ENCODE measurements at places on chromosomes 7 and 10.

DNA sequence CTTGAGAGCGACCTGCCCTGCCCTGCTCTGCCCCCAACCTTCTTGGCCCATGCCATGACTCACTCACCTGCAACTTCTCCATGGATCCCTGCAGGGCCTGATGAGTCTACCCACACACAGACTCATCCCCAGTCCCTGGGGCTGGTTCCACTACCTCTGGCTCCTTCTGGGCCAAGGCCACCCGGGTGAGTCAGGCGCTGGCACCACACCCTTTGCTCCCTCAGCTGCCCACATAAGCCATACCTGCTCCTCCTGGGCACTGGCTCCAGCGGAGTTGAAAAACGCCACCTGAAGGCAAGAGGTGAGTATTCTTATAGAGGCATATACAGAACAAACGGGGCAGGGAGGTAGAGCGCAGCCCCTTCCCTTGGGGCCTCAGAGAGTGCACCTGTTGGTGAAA, 16.2 kb upstream of the MTPAP start:
- DNase-seq = no peak

- no peak for DNase-seq
These were observed 185.8 kb downstream of the SORCS1 start for GRCh38 chr10:106978756-106979155.

DNA sequence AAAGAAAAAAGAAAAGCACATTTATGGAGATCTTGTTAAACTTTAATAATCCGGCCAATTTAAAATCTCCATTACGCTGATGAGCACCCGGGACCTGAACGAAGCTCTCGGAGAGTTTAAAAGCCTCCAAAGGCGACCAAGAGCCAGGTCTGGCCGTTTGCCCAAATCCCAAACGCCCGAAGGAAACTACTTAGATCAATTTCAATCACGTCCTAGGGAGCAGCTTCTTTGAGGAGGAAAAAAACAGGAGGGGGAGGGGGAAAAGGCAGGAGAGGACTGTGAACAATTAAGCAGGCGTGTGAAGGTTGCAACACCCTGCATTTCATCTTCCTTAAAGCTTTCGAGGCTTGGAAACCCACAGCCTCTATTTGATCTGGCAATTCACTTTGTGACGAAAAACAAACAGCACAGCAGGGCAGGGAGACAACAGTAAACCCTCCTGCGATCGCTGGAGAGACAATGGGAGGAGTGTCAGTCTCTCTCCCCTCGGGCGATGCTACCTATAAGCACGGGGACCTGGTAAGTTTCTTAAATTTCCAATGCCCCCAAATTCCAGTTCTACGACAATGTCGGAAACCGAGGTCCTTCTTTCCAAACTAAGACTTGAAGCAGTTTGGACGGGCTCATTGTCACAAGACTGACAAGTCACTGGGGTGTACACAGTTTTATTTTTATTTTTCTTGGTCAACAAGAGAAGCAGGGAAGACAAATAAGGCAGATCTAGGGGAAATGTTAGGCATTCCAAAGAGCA, 1.2 kb downstream of the KLF6 start:
- peak; percentile 76 for DNase-seq

DNA sequence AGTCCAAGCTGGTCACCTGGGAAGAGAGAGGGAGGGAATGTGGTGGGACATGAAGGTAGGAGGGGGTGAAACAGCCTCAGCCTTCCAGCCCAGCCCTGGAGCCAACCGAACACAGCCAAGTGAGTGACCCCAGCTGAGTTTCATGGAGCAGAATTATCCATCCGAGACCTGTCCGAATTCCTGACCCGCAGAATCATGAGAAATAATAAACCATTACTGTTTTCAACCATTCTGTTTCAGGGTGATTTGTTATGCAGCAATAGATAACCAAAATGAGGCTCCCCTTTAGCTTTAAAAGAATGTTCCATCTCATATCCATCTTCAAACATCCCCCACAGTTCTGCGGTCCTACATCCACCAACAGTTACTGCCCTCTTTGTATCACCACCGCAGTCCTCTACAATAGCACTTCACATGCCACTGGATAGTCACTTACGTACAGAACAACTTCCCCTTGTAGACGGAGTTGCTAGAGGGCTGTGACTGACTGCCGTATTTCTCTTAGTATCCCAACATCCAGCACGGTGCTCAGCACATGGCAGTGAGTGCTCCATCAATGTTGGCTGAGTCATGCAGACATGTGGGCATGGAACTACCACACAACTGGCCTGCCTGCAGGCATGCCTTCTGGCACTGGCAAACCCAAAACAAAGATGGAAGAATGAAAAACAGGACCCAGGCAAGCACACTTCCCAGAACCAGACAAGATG, 18.5 kb downstream of the KIAA1549 start:
- DNase-seq = peak; percentile 63

DNA sequence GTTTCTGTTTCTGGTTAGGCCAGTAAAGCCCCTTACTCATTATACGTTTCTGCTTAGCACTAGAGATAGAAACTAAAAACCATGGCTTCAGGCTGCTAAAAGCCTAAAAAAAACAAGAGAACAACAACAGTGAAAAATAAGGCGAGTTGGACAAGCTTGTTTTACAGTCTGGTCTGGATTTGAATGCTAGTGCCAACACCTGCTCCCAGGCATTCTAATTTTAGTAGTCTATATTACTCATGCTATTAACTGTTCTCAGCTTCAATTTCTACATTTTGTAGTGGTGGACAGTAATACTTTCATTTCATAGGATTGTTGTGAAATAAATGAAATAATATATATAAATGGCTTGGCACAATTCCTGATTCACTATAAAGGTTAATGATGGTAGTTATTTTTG, 108.5 kb downstream of the HBP1 start:
- no peak for DNase-seq

DNA sequence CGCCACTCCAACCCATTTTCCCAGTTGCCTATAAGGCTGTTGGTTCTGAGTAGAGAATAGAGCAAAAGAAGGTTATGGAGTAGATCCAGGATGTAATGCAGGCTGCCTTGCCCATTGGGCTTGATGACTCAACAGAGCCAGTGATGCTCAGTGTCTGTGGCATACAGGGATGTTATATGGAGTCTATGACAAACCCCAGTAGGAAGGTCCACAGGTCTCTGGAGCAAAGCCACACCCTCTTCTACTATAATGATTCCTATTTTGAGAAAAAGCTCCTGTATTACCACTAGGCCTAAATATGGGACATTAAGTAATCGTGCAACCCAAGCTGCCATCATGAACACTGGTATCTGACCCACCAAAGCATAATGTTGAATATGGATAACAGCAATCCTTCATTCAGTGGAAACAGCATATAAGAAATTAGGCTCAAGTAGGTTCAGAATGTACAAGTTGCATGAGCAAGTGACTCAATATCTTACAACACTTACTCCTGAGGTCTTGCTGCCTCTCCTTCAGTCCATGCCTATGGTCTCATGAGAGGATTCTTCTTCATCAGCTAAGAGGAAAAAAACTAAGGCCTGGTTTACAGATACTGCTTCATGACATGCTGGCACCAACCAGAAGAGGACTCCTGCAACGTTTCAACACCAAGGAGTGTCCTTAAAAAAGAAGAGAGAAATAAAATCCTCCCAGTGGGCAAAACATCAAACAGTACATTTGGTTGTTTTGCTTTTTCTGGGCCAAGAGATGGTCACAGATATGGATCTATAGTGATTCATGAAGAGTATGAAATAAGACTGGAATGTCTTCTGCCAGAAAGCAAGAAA, 14.8 kb upstream of the FHIP2A start:
- no peak for DNase-seq

DNA sequence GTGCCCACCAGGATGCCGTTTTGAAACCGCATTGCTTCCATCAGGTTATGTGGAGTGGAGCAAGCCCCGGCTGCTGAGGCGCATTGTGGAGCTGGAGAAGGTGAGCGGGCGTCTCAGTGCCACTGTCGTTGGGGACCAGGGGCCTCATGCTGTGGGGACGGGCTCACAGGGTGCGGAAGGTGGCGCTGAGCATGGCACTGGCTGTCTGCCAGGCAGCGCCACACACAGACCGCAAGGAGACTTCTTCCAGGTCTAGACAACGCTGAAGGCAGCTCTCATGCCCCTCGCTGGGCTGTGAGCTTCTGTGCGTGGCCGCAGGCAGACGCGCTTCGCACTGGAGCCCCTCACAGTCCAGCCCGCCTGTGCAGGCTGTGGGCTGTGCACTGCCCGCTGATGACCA, 29.0 kb downstream of the IQCE start:
- DNase-seq = no peak

DNA sequence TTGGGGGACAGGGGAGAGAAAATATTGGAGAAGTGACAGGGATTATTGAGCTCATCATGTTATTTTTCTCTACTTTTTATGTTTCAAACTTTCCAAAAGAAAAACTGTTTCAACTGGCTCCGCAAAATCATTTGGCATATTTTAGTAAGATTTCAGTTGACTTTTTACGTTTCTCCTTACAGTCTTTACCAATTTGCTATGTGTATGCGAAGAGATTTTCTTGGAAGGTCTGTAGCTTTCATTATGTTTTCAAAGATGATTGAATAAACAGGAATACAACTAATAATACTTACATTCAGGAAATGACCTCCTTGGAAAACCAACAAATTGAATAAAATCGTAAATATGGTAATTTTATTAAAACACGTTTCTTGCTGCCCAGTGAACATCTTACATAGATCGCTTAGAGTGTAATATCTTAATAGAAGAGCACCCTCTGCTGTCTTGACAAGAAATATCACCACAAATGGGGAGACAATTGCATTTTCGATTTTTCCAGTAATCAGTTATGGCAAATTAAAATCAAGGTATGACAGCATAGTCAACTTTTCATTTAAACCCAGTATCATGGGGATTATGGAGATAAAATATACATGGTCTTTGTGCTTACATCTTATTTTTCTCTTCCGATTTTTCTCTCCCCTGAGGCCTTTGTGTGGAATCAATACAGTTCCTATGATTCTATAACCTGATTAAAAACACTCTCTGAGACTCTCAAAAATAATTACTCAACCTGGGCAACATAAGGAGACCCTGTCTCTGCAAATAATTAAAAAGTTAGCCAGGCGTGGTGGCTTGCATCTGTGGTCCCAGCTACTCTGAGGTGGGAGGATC, 43.1 kb downstream of the MBL2 start:
- DNase-seq = peak; percentile 74

GRCh38 chr10:114822444-114823076, 980 bp downstream of the FHIP2A start:
- DNase-seq = peak; percentile 68

DNA sequence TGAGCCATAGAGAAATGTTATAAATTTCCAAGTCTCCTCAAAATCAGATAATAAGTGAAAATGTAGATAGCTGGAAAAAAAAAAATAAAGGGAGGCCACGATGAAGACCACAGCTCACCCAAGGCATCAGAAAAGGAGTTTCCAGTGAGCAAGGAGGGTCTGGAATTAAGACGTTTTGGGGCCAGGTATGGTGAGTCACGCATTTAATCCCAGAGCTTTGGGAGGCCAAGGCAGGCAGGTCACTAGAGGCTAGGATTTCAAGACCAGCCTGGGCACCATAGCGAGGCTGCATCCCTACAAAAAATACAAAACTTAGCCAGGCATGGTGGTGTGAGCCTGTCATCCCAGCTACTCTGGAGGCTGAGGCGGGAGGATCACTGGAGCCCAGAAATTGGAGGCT, 65.5 kb downstream of the ASB13 start:
- DNase-seq = no peak

GRCh38 chr7:108114117-108114841, 15.9 kb downstream of the LAMB4 start:
- peak; percentile 37 for DNase-seq

GRCh38 chr10:118504467-118505205, 90.8 kb downstream of the PRLHR start:
- DNase-seq = peak; percentile 7

GRCh38 chr10:61338146-61338545, 115.0 kb downstream of the TMEM26 start:
- DNase-seq = no peak

DNA sequence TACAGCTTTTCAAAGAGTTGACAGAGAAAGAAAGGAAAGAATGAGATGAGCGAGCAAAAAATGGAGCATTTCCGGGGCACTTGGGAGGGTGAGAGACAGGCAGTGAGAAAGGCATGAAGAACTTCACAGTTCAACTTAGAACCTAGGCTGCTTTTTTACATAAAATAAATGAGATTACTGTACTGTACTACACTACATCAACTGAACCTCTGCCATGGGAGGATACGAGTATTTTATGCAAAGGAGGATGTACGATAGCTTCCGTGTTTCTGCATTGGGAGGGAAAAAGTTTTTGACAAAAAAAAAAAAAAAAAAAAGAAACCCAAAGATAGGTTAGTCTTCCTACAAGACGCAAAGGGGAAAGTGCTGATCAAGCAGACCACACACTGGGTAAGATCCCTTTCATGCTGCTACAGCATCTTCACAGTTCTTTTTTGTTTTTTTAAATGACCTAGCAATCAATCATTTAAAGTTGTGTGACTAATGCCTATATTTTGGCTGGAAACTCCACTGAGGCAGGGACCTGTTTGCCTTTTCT, 88.0 kb downstream of the RAPGEF5 start:
- no peak for DNase-seq

GRCh38 chr10:42738679-42739078, 43.9 kb upstream of the BMS1 start:
- DNase-seq = peak; percentile 90

DNA sequence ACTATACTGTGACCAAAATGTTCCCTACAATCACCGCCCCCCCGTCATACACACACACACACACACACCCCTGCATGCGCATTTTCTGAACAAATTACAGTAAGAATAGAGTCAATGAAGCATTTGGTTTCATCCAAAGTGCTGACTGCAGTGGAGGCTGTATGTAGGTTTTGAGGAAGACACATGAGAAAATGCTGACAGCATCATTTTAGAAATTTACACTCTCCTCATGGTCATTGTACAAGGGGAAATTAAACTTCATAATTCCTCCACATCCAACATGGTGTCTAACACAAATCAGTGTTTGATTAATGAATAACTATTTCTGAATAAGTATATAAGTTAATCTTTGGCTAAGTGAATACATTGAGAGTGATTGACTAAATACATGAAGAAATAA, 1126.8 kb upstream of the PHF14 start:
- DNase-seq = no peak

GRCh38 chr10:117360994-117361667, 14.1 kb downstream of the PDZD8 start:
- peak; percentile 64 for DNase-seq
